ENCODE measurements at places on chromosomes 3 and 15.

DNA sequence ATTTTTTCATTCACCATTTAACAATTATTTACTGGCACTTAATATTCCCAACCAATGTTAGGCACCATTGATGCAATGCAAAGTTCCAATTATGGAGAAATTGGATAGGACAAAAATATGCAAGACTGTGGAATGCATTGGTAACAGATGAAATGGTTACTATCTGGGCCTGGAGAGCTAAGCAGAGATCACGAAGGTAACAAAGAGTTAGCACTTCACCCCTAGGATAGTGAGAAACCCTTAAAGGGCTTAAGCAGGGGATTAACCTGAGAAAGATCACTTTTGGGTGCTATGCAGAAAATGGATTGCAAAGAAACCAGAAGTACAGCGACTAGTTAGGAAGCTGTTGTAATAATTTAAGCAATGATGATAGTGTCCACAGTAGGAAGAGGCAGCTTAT lies 129.6 kb upstream of the GPR149 start:
- DNase-seq: no peak

DNA sequence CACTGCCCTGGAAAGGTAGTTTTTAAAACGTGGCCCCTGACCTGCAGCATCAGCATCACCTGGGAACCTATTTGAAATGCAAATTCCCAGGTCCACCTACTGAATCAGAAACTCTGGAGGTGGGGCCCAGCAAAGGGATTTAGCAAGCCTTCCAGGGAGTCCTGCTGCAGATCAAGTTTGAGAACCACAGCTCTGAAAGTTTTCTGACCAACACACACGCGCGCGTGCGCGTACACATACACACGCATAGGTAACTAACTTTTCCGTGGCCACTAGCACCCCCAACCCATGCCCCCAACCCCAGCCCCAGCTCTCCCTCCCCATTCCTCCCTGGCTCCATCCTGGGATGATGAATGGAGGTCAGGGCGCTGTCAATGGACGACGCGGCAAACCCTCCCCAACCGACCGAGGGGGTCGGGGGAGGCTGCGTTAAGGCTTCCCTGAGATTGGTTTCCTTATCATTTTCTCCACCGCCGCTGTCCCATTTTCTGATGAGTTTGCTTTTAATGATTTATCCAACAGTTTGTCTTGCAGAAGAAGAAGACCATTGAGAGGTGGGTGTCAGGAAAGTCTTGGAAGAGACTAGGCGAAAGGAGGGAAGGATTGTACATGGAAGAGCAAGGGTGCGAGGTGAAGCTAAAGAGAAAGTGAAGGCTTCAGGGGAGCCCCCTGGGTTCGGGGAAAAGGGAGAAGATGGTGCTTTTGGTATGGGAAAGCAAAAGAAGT lies 590 bp upstream of the BOC start:
- DNase-seq: no peak

- no peak for DNase-seq
These were observed 744 bp upstream of the CCDC32 start for GRCh38 chr15:40565333-40566238.

DNA sequence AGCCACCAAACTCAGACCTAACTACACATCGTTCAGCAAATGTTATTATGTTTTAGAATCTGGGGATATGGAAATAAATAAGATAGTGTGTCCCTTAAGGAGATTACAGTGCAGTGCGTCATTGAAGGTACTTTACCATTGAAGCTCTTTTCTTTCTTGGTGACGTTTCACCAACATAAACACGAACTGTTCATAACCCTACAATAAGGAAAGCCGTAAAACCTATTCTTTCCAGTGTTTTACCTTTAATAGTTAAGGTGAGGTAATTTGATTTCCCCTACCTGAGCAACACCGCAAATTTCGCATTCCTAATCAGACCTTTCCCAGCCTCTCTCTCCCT lies 826 bp downstream of the CCDC66 start:
- DNase-seq: no peak

GRCh38 chr15:47887241-47887800 lies 170.0 kb downstream of the SEMA6D start:
- DNase-seq: no peak

DNA sequence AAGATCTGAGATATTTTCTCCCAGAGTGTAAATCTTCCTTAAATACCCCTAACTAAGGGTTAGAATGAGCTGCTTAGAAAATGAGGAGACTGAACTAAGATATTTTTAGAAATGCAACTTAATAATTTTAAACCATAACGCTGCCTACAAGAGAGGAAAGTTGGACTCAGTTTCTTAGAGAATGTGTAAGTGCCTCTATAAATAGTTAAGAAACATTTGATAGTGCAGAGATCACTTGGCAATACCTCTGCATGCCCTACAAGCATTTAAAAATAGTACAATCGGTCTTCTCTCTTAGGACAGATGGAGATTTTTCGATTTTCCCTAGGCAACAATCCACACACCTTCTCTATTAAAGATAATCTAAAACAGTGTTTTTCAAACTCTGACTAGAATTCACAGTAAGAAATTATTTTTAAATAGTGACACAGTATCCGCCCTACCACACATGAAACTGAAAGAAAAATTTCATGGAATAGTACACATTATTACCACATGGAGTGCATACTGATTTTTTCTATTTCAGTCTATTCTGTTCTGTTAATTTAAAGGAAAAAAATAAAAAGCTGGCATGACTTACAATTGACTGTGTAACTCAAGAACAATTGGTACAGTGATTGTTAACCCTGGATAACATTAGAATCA lies 83.2 kb downstream of the GADL1 start:
- no peak for DNase-seq

GRCh38 chr3:186772701-186773417 lies 10.5 kb upstream of the EIF4A2 start:
- peak; percentile 43 for DNase-seq

GRCh38 chr3:168820810-168821415 lies 725.2 kb upstream of the GOLIM4 start:
- no peak for DNase-seq

GRCh38 chr3:150540991-150541390 lies 5.3 kb downstream of the SERP1 start:
- no peak for DNase-seq

DNA sequence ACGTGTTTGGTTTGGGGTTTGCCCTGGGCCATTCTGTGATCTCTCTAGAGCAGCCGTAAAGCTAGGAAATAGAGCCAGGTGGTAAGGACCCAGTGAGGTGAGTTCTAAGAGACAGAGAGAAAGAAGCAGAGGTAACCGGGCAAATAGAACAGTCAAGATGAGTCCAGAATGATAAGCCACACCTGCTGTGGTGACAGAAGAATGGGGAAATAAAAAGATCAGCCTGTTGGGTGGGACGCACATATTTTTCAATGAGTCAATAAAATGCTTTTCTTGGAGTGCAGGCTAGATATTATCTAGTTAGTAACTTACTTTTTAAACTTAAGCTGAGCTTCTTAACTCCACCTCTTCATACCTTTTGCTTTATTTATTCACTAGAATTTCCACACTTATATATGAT lies 135.0 kb downstream of the NFKBIZ start:
- DNase-seq: no peak

DNA sequence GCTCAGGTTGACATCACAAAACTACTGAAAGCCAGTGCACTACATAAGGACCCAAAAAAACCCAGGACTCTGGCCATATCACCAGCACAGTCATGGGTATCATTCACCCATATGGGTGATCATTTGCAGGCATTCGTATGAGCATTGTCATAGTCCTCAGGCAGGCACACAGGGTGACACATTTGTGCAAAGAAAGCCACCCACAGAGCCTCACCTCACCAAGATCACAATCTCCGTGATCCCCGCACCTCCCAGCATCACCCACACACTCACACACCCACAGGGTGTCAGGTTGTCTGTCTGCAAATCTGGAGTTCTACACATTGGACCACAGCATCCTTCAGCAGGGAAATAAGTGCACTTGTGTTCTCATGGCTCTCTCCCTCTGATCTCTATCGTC lies 166.0 kb upstream of the LPP start:
- DNase-seq: peak; percentile 33

- DNase-seq: no peak
These were observed 24.9 kb downstream of the TMEM207 start for GRCh38 chr3:190424478-190425439.

- DNase-seq: no peak
These were observed 260.6 kb downstream of the GOLGA6L6 start for GRCh38 chr15:20280933-20281463.

DNA sequence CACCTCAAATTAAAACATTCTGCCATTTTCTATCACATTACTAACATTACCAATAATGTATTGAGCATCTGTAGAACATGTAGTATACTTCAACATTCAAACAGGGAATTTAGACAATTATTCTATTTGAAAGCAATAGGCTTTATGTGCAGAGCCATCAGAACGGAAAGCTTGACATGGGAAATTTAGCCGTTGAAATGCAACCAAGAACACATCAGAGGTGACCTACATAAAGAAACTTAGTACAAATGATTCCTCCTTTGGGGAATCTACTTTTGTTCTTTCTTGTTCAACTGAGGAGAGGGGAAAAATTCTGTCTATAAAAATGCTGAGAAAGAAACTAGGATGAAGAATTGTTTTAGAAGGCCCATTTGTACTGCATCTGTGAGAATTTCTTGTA lies 38.6 kb upstream of the RBMS3 start:
- no peak for DNase-seq

DNA sequence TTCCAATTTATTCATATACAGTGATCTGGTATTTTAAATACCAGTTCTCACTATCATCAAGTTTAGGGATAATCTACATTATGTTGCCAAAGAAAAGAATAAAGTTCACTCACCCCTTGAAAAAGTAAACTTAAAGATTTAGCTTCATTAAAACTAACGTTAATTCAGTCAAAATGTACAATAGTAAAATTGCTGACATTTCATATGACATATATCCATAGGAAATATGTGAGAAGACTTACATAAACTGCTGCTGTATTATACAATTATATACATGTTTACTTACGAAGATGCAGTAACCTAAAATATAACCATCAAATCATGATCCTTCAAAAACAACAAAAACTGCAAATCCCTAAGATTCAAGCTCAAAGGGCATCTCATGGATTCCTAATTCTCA lies 44.0 kb downstream of the ATR start:
- DNase-seq: no peak

GRCh38 chr3:146625186-146625775 lies 20.1 kb upstream of the PLSCR5 start:
- DNase-seq: no peak

DNA sequence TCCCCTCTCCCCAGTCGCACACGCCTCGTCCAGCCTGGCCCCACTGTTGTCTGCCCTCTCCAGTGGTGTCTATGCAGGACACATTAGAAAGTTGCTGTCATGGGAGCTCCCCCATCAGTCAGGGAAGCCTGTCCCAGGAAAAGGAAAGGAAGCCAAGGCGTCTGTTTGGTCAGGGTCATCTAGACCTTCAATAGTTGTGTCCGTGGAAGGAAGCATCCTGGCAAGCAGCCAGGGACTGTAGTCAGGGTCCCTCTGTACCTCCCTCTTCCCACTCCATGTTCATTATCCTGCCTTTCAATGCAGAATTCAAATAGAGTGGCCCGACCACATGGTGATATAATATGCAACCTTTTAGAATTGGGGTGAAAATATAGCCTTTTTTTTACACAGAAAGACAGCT lies 60.7 kb upstream of the RAB6B start:
- DNase-seq: no peak

- DNase-seq: no peak
These were observed 805.8 kb downstream of the PLOD2 start for GRCh38 chr3:145355206-145355605.

- DNase-seq: no peak
These were observed 35.4 kb downstream of the CP start for GRCh38 chr3:149186219-149186618.

DNA sequence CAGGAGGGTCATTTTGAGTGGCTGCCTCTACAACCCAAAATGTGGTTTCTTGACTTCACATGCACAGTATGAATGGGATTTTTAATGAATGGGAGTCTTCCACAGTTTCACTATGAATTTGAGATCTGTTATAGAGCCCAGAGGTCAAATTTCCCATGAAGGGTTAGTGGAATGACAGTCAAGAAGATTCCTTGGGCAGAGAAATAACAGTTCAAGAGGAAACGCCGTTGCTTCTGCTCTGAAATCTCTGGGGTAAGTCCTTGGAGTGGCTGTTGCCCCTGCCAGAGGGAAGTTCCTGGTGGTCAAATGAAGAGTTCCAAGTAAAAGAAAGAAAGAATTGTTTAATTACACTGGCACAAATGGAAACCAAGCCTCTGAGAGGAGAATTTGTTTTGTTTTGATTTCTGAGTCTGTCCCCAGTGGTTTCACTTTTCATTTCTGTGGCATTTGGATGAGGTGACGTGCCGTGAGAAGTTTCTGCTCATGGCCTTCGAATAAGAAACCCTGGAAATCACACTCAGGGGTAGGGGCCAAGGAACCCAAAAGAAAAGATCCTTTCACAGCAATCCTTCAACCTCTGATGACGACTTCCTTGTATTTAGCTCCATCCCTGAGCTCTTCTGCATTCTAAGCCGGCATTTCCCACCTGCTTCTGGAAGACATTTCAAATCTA lies 77.5 kb upstream of the IL12A start:
- no peak for DNase-seq

- no peak for DNase-seq
These were observed 61.8 kb downstream of the GLDN start for GRCh38 chr15:51403072-51403878.

- DNase-seq: no peak
These were observed 480.0 kb upstream of the ROBO1 start for GRCh38 chr3:80247766-80248165.

GRCh38 chr3:52752045-52752660 lies 18.6 kb downstream of the NEK4 start:
- DNase-seq: no peak

DNA sequence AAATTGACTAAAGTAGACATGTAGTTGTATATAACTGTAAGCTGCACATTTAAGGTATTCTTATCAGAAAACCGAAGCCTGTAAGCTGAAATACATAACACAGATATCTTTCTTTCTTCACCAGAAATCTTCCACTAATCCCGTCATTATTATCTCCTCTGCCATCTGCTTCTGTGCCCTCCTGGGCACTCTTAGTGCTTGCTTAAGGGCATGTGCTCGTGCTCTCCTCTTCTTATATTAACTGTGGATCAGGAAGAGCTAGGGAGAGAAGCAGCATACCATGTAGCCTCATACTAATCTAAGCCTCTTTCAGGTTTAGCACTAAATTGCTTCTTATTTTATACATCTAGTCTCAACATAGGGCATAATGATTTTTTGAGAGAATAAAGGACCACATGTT lies 60.8 kb downstream of the RIOX2 start:
- no peak for DNase-seq

- no peak for DNase-seq
These were observed 1.0 kb downstream of the ACAN start for GRCh38 chr15:88804257-88804656.

DNA sequence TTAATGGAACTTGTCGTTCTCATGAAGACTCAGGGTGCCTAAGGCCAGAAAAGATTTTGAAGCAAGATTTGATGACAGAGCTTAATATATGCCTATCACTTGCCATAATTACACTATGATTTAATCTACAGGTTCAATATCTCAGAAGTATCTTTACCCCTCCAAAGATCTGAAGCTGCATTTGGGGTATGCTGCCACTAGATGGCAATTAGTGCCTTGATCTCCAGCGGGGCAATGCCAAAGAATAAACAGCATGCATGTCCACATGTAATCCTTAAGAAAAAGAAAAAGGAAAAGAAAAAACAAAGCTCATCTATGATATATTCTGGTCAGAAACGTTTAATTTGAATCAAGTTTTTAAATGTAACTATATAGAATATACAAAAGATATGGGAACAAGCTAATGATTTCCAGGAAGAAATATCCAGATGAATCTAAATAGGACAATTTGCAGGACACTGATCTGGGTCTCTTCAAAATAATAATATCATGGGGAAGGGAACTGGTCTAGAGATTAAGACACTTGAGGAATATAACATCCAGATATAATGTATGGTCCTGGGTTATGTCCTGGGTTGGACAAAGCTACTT lies 55.0 kb upstream of the SOX14 start:
- DNase-seq: no peak
